ENCODE measurements at places on chromosomes 6 and 20. TPM values are rescaled to one million over a fixed set of nuclear protein-coding genes. Genes with fewer than 3 reads are reported as not detected.

The LPIN3 gene
- polyA plus RNA-seq, result 16.2 TPM

The PROCR gene
- 68.8 TPM for polyA plus RNA-seq

The SOX4 gene
- polyA plus RNA-seq, result 6.2 TPM

The CAPN11 gene
- polyA plus RNA-seq, result not detected

The HDGFL1 gene
- not detected for polyA plus RNA-seq

The KCNB1 gene
- polyA plus RNA-seq, result 0.01 TPM

The DPPA5 gene
- not detected for polyA plus RNA-seq

The BYSL gene
- 39.0 TPM for polyA plus RNA-seq

The ADGRF4 gene
- polyA plus RNA-seq, result 9.4 TPM

The ANKRD66 gene
- not detected for polyA plus RNA-seq
